ENCODE measurements at places on chromosomes 1 and 21.

DNA sequence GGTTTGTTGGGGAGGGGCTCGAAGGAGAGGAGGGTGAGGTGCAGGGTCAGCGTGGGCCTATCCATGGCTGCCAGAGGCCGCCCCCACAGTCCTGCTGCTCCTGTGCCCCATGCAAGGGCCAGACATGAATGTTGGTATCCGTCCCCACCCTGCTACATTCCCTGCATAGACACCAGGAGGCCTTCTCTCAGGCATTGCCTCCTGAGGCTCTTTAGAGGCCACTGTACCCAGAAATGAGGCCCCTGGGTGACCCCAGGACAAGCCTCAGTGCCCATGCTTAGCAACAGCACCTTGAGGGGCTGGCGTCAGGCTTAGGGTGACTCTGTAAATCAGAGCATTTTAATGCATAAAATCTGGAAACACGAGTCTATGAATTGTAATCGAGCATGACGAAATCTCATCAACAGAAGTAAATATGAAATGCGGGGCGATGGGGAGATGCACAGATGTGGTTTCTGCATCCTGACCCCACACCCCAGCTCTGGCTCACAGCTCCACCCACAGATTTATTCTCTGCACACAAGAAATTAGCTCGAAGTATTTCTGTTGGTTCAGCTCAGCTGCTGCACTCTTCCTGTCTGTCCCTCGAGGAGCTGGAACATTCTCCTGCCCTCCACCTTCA is 124.0 kb upstream of the CSF3R start:
- no peak for DNase-seq

DNA sequence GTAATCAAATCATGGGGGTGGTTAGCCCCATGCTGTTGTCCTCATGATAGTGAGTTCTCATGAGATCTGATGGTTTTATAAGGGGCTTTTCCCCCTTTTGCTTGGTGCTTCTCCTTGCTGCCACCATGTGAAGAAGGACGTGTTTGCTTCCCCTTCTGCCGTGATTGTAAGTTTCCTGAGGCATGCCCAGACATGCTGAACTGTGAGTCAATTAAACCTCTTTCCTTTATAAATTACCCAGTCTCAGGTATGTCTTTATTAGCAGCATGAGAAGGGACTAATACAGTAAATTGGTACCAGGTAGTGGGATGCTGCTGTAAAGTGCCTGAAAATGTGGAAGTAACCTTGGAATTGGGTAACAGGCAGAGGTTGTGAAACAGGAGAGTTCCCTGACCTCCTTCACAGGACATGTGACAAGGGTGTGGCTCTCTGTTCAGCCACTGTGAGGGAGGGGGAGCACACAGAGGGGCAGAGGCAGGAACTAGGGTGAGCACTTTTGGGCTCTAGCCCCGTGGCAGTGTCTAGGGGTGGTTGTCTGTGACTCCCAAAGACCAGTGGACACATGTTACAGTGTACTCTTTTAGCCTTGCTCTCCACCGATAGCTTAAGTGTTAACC is 105.3 kb downstream of the BACH1 start:
- no peak for DNase-seq

GRCh38 chr21:45538381-45539045 is 3.7 kb downstream of the SLC19A1 start:
- no peak for DNase-seq

DNA sequence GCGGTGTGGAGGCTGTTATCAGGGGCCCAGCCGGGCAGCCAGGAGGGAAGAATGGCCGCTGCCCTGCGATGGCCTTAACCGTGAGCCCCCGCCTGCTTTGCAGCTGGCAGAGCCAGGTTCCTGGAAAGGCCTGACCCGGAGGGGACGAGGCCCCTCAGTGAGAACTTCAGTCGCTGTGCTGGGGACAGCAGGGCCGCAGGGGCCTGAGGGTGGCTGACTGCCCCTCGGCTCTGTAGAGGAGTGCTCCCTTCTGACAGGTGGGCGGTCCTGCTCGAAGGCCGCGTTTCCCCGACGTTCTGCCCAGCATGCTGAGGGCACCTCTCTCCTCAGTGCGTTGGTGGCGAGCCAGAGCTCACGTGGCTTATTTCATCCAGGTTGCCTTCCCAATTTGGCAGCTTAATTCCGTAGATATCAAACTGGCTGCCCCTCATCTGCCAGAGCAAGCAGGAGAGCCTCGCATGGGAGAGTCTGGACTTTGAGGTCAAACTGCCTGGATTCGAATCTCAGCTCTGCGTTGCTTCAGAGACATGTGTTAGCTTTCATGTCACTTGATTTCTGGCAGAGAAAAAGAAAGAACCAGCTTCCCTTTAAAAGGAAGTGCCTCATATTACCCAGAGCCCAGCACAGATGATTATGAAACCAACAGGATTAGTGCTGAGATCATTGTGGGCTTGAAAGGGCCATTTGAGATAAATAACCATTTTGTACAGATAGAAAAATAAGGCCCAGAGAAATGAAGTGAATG is 239.8 kb downstream of the SDCCAG8 start:
- DNase-seq: peak; percentile 61

- no peak for DNase-seq
Measured at GRCh38 chr1:176628775-176629174, 165.8 kb downstream of the PAPPA2 start.

DNA sequence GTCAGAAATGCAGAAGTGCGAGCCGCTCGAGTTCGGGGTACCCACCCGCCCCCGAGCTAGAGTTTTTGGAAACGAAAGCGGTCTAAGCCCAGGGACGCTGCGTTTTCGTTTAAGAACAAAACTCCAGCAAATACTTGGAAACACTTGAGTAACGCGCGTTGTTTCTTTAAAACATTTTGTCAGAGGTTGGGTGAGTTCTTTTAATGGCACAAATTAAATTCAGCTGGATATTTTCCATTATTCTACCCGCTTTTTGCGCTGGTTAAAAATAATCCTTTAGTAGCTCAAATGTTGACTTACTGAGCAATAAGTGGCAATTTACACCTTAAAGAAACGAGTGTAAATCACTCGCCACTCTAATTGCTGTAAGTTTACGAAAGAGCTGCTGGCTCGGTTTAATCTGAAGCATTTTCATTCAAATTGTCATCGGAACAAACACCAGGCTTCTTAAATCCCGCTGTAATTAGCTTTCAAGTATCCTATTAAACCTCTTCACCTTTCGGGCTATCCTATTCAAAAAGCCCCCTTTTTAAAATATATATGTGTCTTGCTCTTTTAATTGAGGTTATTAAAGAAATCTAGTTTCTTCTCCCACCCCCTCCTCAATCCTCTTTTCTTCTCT is 1.5 kb downstream of the LHX8 start:
- DNase-seq: peak; percentile 9

- DNase-seq: no peak
Measured at GRCh38 chr1:224219612-224220059, 36.6 kb downstream of the DEGS1 start.

DNA sequence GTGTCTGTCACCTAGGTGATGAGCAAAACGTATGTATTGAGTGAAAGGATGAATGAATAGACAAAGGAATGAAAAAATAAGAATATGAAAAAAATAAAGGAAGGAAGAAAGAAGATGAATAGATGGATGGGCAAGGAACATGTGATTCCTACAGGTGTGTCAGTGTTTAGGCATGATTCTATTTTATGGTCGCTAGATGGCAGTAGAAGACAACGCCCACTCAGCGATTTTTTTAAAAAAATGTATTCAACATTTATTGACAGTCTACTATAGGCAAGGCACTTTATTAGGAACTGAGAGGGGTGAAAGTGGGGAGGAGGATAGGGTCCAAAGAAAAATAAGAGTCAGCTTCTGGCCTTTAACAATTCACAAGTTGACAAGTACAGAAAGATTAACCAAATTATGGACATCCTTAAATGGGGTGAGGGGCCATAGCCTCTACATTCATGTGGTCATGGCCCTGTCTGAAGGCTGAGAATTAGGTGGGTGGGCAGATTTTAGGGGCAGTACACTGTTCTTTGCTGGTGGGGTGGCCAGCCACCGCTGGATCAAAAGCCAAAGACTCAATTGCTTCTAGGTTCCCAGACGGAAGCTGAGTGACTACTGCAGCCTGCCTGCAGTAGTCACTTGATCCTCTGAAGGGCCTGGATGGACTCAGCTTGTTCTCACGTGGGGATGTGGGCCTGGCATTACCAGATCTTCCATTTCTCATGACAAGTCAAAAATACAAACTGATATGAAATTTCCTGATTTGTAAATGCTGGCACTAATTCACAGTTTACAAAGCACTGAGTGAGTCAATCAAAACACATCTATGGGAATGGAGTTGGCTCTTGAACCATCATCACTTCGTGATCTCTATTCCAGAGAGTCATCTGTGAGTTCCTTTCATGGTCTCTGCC is 83.9 kb downstream of the FASLG start:
- DNase-seq: no peak

- no peak for DNase-seq
Measured at GRCh38 chr1:99623554-99623953, 22.4 kb upstream of the PALMD start.

DNA sequence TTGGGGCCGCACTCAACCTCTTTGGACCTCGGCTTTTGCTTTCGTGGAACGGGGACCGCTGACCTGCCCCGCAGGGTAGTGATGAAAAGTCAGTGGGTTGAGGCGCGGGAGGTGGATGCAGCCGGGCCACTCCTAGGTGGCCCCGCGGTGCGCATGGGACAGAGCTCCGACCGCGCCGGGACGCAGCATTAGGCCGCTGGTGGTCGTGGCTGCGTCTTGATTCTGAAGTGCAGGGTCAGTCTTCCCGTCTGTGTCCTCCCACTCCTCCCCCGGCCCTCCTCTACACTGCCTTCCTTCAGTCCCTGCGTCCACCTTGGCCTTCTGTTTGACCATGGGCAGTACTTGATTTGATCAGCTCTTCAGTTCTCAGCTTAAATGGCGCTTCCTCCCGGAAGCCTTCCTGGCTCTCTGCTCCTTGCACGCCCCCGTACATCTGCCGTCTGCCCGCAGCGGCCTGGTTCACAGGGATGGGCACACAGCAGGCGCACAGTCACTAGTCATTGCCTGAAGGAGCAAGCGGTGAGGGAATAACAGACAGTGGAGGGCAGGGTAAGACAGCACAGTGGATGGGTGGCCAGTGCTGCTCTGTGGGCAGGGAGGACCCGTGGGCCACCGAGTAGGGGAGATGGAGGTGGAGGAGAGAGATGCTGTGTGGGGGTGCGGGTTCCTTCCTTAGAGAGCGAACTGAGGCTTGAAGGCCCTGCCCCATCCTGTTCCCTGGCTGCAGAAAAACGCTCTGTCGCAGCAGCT is 633 bp downstream of the THEMIS2 start:
- peak; percentile 14 for DNase-seq

DNA sequence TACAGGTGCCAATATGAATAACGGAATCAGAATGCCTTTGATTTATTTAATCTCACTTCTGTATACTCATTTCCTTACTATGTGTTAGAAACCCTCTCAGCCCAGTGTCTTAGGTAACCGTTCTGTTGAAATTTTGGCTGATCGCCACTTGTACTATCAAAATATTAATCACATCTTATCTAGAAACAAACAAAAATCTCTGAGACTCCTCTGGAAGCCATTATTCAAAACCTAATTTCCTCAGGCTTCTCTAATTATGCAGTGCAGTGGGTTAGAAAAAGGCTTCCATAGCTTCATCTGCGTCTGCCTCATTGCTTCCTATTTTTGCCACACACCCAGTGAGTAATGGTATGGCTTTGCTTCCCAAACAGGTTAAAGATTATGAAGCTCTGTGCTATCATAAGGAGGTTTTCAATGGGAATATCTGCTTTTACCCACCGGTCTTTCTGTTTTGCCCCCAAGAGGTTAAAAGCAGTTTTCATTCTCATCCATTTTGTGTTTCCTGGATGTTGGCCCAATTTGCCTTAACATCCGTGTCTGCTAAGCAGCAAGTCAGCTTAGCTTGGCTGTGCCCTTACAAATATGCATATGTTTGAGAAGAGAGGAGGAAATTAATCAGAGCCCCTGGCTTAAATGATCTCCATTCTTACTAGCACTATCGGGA is 129.6 kb downstream of the RYR2 start:
- no peak for DNase-seq

DNA sequence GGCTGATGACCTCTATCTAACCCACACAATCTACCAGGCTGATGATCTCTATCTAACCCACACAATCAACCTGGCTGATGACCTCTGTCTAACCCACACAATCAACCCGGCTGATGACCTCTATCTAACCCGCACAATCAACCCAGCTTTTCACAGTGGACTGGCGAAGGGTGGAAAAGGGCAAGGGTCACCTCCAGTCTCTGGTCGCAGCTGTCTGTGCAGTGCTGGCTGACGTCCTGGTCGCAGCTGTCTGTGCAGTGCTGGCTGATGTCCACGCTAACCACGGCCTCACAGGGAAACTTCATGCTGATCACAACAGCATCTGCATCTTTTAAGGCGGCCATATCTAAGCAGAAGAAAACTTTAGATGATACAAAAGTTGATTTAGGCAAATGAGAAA is 12.2 kb upstream of the CCDC27 start:
- no peak for DNase-seq

GRCh38 chr1:112815376-112815775 is 100.2 kb upstream of the PPM1J start:
- DNase-seq: no peak

GRCh38 chr1:114352797-114353196 is 158.2 kb downstream of the TRIM33 start:
- DNase-seq: no peak

DNA sequence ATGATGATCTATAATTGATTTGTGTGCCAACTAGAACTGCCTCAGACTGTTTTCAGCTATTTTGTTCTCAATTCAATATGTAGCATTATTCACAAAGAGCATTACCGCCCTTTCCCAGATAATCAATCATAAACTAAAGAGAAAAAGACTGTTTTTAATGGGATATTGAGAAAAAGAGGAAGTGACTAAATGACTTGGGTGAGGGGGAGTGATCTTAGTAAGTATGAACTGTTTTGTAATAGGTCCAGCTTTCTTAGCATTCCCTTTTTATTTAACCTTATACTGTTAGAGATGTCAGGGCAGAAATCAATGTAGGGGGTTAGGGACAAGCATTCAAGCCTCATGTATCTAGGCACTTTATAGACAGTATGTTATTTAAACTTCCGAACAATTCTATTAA is 157.8 kb upstream of the DPYD start:
- DNase-seq: peak; percentile 18

GRCh38 chr1:96076589-96076988 is 645.0 kb upstream of the PTBP2 start:
- DNase-seq: no peak
